Right atrium auricular region (tissue), 2 donors: ENCODE measurements at places on chromosomes 2 and 18. TPM values are rescaled to one million over a fixed set of nuclear protein-coding genes. Genes with fewer than 3 reads are reported as not detected.

SH3BP4 gene
- 34.5 TPM for total RNA-seq

MYO7B gene
- total RNA-seq: 0.52 TPM

TAF4B gene
- total RNA-seq: 2.4 TPM

NGEF gene
- total RNA-seq: 4.8 TPM

AMMECR1L gene
- 7.4 TPM for total RNA-seq

NT5C1B gene
- total RNA-seq: not detected

- DNase-seq: no peak
Measured at GRCh38 chr18:21049306-21049705, 62.3 kb downstream of the ROCK1 start.

DNA sequence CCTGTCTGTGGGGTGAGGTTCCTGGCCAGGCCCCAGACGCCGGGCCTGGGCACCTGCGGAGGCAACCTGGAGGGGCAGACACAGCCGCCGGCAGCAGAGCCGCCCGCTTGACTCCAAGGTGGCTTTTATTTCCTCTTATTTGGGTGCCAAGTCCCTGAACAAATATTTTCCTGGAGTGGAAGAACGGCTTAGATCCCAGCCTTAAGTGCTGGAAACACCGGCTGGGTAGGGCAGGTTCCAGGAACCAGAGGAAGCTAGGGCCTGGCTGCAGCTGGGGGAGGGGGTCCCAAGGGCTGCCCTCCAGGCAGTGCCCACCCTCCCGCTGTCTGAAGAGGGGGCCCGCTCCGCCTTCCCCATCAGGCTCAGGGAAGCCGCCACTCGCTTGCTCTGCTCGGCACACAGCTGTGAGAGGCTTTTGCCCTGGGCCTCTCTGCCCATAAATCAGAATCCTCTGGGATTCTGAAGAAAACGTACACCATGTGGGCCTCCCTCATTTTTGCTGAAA is 28.2 kb downstream of the SDC1 start:
- DNase-seq: no peak

GRCh38 chr2:41827354-41827971 is 220.4 kb upstream of the PKDCC start:
- DNase-seq: no peak

DNA sequence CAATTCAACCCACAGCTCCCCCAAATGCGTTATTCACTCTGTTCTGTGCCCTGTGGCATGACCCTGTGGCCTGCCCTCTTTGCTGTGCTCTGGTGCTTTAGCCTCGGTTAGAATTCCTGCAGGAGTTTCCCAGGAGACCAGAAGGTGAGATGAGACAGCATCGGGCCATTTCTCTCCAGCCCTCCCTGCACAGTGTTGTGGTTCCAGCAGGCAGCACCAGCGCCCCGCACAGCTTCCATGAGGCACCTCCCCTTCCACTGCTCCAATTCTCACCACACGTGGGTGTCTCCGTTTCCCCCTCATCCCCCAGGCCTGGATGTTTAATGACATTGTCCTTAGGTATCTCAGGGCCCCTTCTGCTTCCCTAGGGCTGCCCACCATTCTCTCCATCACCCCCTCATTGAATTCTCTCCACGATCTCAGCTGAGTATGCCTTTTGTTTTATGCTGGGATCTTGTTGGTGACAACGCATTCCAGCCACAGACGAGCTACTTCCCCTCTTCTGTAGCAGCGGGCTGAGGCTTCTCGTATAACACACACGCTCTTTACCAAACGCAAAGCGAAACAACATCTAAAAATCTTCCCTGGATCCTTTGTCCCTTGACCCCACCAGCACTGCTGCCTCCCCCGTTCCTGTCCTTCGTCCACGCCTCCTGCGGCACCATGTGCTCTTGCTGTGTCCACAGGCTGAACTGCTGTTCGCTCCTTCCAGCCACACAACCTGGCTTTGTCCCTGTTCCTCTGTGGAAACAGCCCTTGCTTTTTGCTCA is 35.1 kb downstream of the ACKR3 start:
- no peak for DNase-seq

- DNase-seq: no peak
Measured at GRCh38 chr2:29528891-29529520, 392.4 kb downstream of the ALK start.

DNA sequence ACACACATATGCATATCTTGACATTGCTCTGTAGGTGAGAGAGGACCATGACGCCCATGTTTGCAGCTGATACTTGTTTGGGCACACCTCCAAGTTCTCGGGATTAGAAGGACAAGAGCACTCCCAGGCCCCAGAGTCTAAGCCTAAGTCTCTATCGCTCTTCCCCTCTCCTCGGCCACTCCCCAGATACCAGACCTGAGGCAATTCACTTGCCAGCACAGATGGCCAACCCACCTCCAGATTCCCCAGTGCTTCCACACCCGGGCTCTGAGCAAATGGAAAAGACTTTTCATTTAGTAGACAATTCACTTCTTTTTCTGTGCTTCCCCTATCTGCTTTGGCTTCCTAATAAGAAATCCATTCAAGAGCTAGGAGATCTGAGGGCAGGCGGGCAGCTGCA is 32.9 kb downstream of the EHD3 start:
- no peak for DNase-seq

GRCh38 chr2:38876407-38876806 is 631 bp downstream of the MORN2 start:
- DNase-seq: no peak

DNA sequence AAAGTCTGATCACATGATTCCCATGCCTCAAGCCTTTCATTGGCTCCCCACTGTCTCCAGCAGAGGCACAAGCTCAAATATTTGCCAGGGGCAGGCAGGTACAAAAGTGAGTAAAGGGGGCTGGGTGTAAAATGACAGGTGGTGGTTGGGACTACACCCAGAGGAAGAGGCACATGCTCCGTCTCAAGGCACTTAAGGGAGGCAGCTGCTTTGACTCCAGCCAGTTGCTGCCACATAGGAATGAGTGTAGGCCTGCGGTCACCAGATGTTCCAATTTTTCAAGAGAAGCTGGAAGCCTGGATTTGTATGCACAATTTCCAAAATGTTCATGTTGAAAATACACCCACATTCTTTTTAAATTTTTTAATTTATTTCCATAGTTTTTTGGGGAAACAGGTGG is 164.4 kb downstream of the UPP2 start:
- no peak for DNase-seq

GRCh38 chr2:218964041-218964771 is 4.7 kb downstream of the CDK5R2 start:
- no peak for DNase-seq
